Activated CD4-positive, CD25-positive, alpha-beta regulatory T cell treated with anti-CD3 and anti-CD28 coated beads, Interleukin-2, amount 50 U/mL, for 24 hours (primary cell): ENCODE measurements at places on chromosomes 12 and 14.

- ATAC-seq, result peak; percentile 19
These were observed 39.5 kb downstream of the BEGAIN start for GRCh38 chr14:100547633-100548294.

DNA sequence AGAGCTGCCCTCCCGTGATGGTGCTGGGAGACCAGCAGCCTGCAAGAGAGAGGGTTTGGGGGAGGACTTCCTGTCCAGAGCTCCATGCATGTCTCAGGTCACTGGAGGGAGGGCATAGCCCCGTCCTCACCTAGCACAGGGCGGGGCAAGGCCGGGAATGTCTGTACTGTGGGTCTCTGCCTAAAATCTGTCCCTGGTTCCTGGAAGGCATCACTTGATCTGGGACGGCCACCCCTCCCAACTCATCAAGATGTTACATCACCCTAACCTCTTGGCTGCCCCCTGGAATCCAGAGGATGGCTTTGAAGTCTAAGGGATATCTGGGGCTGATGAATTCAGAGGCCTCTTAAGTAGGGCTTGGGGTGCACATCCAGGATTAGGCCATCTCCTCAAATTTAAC is 37.0 kb upstream of the MEG3 start:
- ATAC-seq, result no peak

- ATAC-seq, result peak; percentile 82
These were observed at the start of gene PPTC7 for GRCh38 chr12:110583137-110584059. TSS of gene PPTC7 (minus strand) at chr12:110583318. CDS start at chr12:110583031, 287 bp downstream.

GRCh38 chr12:9810671-9811070 is 16.6 kb upstream of the KLRF1 start:
- ATAC-seq, result no peak

GRCh38 chr14:100692859-100693558 is 33.7 kb upstream of the DLK1 start:
- no peak for ATAC-seq

DNA sequence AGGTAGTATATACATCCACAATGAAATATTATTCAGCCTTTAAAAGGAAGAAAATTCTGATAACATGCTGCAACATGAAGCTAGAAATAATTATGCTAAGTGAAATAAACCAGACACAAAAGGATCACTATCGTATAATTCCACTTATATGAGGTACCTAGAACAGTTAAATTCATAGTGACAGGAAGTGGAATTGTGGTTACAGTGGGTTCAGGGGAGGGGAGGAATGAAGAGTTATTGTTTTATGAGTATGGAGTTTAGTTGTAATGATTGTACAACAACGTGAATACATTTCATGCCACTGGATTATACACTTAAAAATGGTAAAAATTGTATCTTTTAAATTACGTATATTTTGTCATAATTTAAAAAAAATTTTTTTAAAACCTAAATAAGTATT is 21.0 kb downstream of the EEA1 start:
- ATAC-seq, result no peak

- ATAC-seq, result no peak
These were observed 14.2 kb downstream of the NOXRED1 start for GRCh38 chr14:77409131-77409533.

GRCh38 chr12:132600048-132601032 is 10.0 kb downstream of the LRCOL1 start:
- peak; percentile 33 for ATAC-seq

- ATAC-seq, result no peak
These were observed 1.8 kb downstream of the HSPB8 start for GRCh38 chr12:119180380-119181040.

DNA sequence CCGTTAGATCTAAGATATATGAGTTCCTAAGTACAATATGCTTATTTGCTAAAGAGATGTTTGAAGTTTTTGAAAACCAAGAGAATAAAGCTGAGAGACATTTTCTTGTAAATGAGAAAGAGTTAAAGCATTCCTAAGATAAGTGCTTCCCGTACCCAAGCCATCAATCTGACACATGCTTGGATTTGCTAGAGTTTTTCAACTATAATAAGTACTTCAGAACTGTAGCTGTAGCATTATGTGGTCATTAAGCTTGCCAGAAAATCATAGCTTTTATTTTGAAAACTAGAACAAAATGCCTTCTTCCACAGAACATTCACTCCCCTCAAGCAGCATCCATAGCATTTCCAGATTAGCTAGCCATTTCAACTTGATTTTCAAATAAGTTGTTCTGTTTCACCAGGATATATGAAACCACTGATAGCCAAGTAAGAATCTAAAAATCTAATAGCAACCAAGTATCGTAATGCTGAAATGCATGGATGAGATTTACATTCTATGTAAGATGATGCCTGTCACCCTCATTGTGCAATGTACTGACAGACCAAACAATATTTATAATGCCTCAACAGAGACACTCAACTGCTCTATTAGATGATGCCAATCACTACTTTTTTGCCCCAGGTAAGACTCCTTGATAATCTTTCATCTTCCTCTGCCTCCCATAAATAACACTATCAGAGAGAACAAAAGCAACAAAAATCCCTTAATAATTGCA is 8.0 kb downstream of the SNW1 start:
- ATAC-seq, result no peak

DNA sequence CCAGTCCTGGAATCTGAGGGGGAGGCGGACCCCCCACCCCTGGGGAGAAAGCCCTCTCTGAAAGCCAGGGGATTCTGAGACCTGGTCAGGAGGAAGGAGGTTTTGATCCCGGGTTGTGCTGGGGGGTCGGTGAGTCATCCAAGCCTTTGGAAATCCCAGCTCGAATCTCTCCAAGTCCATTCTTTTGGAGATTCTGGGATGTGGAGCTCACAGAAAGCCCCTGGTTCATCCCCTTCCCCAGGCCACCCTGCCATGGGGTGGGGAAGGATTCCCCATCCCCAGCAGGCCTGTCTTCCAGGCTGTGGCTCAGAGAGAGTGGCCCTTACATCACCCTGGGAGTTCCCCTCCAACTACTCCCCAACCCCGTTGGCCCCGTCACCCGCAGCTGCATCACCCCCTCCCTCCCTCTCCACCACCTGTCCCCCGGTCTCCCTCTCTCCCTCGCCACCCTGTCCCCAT is 14.3 kb downstream of the EXOC3L4 start:
- no peak for ATAC-seq

DNA sequence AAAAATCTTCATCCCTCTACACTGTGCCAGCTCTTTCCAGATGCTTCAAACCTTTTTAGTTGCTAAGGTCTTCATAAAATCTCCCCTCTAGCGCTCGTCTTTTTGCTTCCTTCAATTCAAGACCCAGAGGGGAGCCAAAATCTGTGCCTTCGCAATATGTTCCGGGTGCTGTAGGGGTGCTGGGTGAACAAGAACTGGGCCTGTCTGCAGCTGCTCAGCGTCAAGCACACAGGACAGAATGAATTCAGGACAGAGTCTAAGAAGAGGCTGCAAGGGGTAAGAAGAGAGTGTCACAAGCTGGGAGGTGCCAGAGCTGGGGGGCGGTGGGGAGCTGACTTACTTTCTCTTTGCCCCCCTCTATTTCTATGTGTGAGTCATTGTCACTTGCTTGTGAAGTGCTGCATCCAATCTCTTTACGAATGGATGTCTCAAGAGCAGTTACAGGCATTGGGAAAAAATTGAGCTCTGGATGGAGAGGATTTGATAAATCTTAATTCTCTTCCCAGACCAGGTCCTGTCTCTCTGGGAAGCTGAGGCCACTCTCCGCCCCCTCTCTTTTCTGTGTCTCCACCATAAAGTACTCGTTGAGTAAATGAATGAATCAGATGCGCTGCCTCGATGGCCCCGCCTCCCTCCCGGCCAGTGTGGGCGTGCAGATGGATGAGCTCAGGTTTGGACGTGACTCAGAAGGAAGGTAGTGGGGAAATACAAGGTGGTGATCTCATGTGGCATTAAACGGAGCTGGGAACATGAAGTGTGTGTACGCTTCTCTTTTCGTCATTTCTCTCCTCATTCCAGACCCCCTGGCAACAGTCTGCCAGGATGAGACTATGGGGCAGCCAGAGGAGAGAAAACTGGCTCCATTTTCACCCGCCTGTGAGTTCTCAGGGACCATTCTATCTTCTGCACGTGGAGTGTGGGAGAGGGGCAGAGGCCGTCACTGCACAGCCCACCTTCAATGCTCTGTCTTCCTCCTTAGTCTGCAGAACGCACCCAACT is 91.3 kb downstream of the TSPAN9 start:
- peak; percentile 32 for ATAC-seq

GRCh38 chr12:6966351-6966750 is 4.1 kb downstream of the PHB2 start:
- no peak for ATAC-seq

DNA sequence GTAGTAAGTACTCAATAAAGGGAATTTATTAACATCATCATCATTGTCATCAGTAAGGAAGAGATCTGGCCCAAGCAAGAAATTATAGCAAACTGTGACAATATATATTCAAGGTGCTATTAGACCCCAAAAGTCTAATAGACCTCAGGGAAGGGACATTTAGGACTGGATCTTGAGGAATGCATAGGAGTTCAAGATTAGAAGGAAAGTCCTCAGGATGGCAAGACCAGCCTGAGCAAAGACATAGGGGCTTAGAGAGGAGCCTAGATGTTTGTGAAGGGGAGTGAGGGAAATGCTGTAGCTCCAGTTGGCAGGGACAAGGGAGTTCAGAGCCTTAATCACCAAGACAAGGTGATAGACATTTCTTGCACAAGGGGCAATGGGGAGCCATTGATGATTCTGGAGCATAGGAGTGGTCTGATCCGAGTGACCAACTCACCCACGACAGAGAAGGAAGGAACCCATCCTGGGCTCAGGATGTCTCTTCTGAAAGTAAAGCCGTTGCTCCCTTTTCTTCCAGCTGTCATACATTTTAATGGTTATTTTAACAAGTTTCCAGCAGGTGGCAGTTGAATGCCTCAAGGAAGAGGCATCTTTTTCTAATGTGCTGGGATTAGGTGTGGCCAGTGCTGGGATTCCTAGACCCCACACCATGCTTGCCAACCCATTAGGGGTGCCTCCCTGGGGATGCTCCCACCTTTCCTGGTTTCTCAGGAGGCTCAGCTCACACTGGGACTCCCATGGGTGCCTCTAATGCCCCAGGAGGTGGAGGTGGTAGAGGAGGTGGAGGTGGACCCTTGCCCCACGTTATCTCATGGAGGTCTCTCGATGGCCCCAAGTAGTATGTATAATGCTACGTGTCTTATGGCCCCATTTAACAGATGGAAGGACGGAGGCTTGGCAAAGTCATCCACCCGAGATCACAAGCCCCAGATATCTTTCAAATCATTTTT is 37.8 kb downstream of the PHETA1 start:
- ATAC-seq, result no peak

DNA sequence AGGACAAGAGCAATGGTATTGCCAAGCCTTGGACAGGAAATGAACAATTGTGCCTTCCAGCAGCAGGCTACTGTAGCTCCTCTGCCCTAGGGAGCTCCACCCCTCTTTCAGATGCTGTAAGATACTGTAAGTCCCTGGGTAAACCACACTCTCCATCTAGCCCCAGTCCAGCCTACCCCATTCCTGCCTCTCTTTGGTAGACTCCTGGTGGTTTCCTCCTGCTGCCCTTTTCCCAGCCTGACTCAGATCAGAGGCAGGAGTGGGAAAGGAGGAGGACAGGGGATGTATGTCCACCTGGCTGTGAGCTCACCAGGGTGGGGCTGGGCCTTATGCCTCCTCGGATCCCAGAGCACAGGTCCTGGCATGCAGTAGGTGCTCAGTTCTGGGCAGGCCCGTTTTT is 174.6 kb downstream of the ESRRB start:
- no peak for ATAC-seq

DNA sequence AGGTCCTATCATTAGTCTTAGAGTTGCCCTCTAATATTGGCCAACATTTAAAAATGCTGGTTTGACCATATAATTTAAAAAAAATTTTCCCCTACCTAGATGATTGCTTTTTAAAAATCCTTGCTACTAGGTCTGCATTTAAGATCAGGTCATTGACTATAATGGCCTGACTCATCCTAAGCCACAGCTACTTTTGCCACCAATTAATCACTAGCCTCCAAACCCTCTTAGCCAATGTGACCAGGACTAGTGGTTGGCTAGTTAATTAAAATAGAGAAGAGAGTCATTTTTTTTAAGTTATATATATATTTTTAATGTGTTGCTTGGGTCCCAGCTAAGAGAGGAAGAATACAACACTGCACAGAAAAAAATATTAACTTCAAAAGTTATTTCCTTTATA is 57.5 kb downstream of the SOS2 start:
- ATAC-seq, result no peak

- no peak for ATAC-seq
These were observed 140.9 kb downstream of the TMEM30B start for GRCh38 chr14:61140271-61140670.

DNA sequence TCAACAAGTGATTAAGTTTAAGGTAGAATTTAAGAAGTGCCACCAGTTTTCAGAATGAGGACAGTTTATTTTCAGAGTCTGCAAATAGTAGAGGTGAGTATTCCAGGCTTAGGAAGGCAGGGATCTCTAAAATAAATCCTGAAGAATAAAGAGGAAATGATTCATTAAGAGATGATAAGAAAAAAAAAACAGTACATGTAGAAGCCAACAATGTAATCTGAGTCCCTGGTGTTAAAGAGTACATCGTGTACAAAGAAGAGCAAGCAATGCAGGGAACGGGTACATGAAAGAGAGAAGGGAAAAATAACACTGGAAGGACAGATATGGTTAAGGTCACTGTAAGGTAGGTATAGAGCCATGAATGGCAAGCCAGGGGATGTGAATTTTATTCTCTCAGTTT is 95.2 kb upstream of the FOXG1 start:
- no peak for ATAC-seq

GRCh38 chr12:71186571-71187288 is 28.9 kb upstream of the TSPAN8 start:
- no peak for ATAC-seq

DNA sequence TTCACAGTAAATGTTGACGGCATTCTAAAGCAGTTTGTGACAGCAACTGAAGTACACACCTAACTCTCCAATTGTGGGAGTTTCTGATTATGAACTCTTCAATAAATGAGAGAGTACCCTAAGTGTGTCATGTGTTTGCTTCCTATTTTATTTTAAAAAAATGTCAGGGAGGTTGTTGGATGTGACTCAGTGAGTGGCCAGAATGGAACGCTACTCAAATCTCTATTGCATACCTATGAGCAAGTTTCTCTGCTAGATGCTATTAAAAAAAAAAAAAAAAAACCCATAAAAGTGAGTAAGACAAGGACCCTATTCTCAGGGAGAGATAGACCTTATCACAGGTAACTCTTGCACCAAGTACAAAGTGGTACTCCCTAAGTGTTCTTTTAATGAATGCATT is 256.6 kb downstream of the BTG1 start:
- ATAC-seq, result no peak

- no peak for ATAC-seq
These were observed 23.4 kb upstream of the BEGAIN start for GRCh38 chr14:100610511-100611217.

GRCh38 chr14:22824711-22825359 is 4.9 kb upstream of the MRPL52 start:
- ATAC-seq, result no peak
